NCI-H187 (cell line): ENCODE measurements at places on chromosomes 11 and 22.

- DNase-seq = no peak
These were observed 7.7 kb downstream of the TRPM5 start for GRCh38 chr11:2436521-2437031.

- DNase-seq = no peak
These were observed 53.9 kb downstream of the SMIM38 start for GRCh38 chr11:69209421-69210309.

GRCh38 chr11:27129686-27130085 is 89.1 kb downstream of the BBOX1 start:
- DNase-seq = no peak

GRCh38 chr11:32162351-32162750 is 71.5 kb downstream of the RCN1 start:
- no peak for DNase-seq
